Glomerular endothelial cell (primary cell): ENCODE measurements at places on chromosomes 3 and 15. TPM values are rescaled to one million over a fixed set of nuclear protein-coding genes. Genes with fewer than 3 reads are reported as not detected.
A peak's percentile ranks its signal among the peaks of the same experiment; 100 is the strongest.

DNA sequence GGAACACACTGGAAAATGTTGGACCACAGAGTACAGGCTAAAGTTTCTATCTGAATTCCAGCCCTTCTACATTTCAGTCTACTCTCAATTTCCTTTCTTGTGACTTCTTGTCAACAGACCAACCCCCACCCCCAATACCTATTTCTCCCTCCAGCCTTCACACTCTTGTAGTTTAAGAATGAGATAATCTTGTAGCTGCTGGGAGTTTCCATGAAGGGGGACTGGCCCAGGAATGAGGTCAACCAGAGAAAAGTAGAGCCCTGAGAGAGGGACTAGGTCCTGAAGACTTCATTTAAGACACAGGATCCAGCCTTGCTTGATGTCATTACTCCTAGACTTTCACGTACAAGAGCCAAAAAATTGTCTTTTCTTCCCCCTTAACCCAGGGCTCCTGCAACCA lies 29.5 kb upstream of the FAM107A start:
- no peak for DNase-seq

TTLL13 gene
- total RNA-seq = not detected in 2 replicates

- no peak for DNase-seq
Measured at GRCh38 chr3:150635526-150635925, 32.4 kb downstream of the SELENOT start.

DNA sequence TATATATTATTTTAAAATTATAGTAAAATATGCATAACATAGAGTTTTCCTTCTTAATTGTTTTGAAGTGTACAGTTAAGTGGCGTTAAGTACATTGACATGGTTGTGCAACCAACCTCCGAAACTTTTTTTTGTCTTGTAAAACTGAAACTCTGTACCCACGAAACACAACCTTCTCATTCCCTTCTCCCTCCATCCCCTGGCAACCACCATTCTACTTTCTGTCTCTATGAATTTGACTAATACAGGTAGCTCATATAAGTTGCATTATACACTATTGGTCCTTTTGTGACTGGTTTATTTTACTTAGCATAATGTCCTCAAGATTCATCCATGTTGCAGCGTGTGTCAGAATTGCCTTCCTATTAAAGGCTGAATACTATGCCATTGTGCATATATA lies 179.4 kb downstream of the SATB1 start:
- no peak for DNase-seq

- no peak for DNase-seq
Measured at GRCh38 chr3:40605960-40606359, 81.2 kb downstream of the ZNF621 start.

DNA sequence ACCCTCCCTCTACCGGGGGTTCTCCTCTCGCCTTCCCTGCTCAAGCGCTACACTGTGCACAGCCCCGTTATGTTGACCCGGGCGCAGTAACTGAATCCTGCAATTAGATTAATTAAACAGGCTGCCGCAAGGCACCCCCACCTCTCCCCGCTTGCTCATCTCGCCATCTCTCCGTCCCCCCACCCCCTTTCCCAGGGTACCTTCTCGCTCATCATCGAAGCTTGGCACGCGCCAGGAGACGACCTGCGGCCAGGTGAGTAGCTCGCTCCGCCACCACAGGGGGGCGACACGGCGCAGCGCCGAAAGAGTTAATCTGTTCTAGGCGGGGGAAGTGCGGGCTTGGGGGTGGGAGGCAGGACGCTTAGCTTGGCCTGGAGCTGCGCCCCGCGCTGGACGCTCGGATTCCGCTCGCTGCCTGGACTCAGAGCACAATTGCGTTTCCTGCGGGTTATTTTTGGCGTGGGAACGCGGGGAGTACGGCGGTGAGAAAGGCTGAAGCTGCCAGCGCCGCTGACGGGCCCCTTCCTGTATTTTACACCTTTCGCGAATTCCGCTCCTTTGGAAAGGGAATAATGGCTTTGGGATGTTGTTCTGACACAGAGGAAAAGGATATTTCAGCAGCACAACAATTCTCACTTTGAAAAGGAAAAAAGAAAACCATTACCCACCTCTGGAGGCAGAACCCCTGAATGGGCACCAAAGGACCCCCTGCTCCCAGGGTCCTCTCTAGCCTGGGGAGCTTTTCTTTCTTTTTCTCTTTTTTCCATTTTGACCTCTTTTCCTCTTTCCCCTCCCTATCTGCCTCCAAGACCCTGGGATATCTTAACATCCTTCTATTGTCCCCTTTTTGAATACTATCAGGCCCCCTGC lies 1.5 kb downstream of the DLL4 start:
- DNase-seq = no peak

TMEM108 gene
- total RNA-seq = 0.34 and 0.53 TPM in 2 replicates

GRCh38 chr3:189567766-189568420 lies 63.3 kb upstream of the TP63 start:
- no peak for DNase-seq

HHATL gene
- not detected in 2 replicates for total RNA-seq

GRCh38 chr3:133892541-133893231 lies 3.0 kb downstream of the RAB6B start:
- no peak for DNase-seq

DNA sequence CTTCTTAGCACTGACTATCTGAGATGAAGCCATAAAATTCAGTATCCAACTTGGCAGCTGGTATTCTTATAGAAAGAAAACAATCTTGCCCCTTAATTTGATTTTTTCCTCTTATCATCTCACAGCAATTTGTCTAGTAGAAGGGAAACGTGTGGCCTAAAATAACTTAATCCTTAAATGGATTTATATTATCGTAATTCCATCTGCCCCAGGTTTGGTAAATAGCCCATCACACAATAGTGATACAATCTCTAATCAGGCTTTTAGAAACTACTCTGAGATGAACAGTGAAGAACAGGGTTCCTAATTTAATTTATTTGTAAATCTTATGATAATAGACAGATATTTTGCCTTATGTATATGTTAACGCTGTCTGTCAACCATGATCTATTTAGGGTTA lies 24.8 kb downstream of the PEX5L start:
- no peak for DNase-seq

- no peak for DNase-seq
Measured at GRCh38 chr3:72515941-72516340, 332.3 kb downstream of the SHQ1 start.

DNA sequence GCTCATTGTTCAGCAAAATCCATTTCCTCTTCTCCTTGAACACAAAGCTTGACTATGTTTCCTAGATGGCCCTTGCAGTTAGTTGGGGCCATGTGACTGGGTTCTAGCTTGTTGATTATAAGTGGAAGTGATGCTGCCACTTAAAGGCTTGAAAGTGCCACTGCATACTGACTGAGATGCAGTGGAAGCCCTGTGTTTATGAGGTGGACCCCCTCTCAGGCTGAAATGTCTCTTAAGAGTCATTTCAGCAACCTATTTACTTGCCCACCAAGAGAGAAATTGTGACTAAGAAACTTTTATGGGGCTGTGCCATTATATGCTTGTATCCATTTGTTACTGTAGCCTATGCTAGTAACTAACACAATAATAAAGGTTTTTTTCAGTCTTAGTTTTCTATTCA lies 8.4 kb upstream of the ANP32A start:
- peak; percentile 33 for DNase-seq

- DNase-seq = no peak
Measured at GRCh38 chr3:133895208-133896001, at the start of gene RAB6B. Gene RAB6B, minus strand, starts transcription at chr3:133895882. Its CDS starts 416 bp downstream, at chr3:133895466.

PATL2 gene
- 0.35 and 0.48 TPM in 2 replicates for total RNA-seq

GRCh38 chr3:2536575-2536974 lies 437.9 kb downstream of the CNTN4 start:
- DNase-seq = no peak

B3GALNT1 gene
- 9.2 and 10.6 TPM in 2 replicates for total RNA-seq

DNA sequence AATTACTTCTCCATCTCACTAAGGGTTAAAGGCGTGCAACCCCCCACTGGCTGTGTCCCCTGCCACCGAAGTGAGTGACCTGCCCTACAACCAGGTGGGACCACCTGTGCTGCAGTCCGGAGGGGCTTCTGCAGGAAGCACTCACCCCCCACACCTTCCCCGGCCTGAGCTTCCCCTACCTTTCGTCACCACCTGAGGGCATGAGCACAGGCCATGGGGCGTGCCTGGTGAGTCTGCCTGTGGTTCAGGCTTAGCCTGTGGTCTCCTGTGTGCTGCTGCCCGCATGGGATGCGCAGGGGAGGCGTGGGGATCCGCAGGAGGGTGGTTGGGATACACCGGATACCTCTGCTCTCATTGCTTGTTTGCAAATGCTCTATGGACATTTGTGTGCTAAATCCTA lies 46.0 kb downstream of the KLHL25 start:
- no peak for DNase-seq

- no peak for DNase-seq
Measured at GRCh38 chr3:127454051-127454450, 136.5 kb downstream of the TPRA1 start.

- no peak for DNase-seq
Measured at GRCh38 chr15:41606997-41607396, 48.0 kb downstream of the TYRO3 start.

DNA sequence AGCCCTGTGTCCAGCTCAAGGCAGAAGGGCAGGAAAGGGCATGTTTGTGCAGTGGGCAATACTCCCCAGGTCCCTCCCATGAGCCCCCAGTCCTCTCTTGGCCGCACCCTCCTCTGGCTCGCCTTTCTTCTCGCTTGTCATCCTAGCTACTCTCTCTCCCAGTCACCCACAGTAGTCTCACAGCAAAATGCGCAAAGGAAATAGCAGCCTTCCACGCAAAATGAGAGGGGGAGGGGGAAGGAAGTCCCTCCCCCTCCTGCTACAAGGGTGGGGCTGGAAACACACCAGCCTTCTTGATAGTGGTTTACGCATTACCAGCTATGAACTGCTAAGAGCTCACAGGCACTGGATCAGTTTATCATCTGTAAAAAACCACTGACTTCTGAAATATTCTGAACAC lies 83.8 kb downstream of the GADL1 start:
- no peak for DNase-seq

PLOD2 gene
- 79.1 and 122 TPM in 2 replicates for total RNA-seq

PRRT3 gene
- total RNA-seq = 2.5 and 3.6 TPM in 2 replicates

- DNase-seq = no peak
Measured at GRCh38 chr3:123813876-123814275, 70.3 kb downstream of the MYLK start.

- no peak for DNase-seq
Measured at GRCh38 chr3:60594025-60594424, 657.2 kb downstream of the FHIT start.

- DNase-seq = no peak
Measured at GRCh38 chr15:52783191-52783829, 6.8 kb downstream of the ONECUT1 start.

GRCh38 chr3:64031540-64032508 lies 8.5 kb upstream of the PSMD6 start:
- DNase-seq = no peak

GRCh38 chr15:50484781-50485180 lies 60.6 kb downstream of the USP8 start:
- DNase-seq = no peak

- no peak for DNase-seq
Measured at GRCh38 chr15:93253681-93254080, 164.7 kb upstream of the RGMA start.

CHD2 gene
- 47.1 and 63.4 TPM in 2 replicates for total RNA-seq

DNA sequence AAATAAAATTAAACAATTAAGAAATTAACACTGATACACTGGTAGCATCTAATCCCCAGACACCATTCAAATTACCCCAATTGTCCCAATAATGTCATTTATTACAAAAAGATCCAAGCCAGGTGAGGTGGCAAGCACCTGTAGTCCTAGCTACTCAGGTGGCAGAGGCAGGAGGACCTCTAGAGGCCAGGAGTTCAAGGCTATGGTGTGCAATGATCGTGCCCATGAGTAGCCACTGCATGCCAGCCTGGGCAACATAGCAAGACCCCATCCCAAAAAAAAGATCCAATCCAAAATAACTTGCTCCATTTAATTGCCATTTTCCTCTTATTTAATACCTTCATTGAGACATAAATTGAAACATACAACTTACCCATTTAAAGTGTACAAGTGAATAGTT lies 17.8 kb downstream of the CSTA start:
- no peak for DNase-seq

- no peak for DNase-seq
Measured at GRCh38 chr3:90011996-90012395, 904.6 kb downstream of the EPHA3 start.

DNA sequence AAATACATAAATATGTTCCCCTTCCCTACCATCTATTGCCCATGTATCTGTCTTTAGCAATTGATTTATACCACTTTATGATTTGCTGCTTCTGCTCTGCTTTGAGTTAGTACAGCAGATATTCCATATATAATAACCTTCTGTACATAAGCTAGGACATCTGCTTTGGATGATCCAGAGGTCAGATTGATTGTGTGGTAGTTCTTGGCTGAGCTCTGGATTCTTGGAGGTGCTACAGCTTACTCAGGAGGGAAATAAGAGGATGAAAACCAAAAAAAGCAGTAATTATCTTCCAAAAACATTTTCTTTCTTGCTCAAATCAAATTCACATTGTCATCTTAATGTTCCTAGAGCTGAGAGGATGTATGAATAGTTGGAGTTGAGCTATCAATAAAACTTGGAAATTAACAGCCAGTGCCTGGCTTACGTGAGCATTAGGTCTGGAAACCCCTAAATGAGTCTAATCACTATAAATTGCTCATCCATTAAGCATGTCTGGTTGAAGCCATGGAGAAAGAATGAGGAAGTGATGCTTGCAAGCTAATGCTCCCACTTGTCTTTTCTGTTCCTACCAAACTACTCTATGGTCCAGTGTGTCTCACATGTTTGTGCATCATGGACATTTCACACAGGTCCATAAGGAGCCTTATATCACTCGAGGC lies 36.3 kb upstream of the TMEM42 start:
- no peak for DNase-seq

GRCh38 chr3:11672363-11672762 lies 28.6 kb upstream of the VGLL4 start:
- DNase-seq = no peak

B2M gene
- total RNA-seq = 3,781 and 4,884 TPM in 2 replicates

STOML1 gene
- total RNA-seq = 13.4 and 14.6 TPM in 2 replicates

- no peak for DNase-seq
Measured at GRCh38 chr3:35633332-35634124, 5.8 kb upstream of the ARPP21 start.

DNA sequence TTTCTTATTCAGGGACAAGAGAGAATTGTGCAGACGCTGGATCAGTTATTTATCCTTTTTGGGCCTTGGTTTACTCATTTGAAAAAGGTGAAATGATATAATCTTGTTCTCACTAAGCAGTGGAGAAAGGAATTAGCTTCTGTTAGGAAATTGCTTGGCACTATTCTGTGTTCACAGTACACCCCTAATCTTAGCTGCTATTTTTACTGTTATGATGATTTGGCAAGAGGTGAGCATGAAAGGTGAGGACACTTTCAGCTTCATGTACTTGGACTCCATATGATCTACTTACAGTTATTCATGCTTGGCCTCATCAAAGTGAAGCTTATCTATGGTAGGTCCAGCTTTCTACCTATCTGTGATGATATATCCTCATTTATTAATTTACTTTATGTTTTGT lies 280.6 kb downstream of the EBLN2 start:
- no peak for DNase-seq

DNA sequence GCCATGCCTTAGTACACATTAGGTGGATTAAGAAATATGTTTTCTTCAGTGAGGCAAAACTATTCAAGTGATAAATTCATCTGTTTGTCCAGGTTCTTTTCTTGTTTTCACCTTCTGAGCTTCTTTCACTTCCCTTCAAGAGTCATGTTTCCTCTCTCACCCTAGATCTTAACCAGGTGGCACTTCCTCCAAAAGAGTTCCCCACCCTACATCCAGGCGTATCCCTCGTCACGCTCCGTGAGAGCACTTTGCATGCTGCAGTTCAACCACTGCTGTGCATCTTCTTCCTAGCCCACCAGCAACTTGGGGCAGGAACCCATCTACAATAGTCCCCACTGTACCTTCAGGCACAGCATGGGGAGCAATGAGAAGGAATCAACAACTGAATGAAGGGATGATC lies 28.9 kb downstream of the OSBPL10 start:
- no peak for DNase-seq
